Fibroblast of pulmonary artery (primary cell): ENCODE measurements at places on chromosomes 4 and X.

DNA sequence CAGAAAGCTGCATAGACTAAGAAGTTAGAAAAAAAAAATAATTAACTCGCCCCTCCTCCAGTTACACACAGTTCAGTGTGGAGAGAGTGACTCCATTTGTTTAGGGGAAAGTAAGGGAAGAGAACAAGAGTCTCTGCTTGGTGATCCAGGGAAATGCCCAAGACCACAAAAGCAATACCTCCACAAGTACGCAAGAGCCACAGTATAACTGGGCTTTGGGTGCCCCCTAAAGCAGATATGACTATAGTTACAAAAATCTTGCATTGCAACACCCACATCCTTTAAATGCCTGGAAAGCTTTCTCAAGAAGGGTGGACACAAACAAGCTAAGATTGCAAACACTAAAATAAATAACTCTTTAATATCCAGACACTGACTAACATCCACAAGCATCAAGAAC lies 164.2 kb upstream of the NRK start:
- DNase-seq, result peak; percentile 81

DNA sequence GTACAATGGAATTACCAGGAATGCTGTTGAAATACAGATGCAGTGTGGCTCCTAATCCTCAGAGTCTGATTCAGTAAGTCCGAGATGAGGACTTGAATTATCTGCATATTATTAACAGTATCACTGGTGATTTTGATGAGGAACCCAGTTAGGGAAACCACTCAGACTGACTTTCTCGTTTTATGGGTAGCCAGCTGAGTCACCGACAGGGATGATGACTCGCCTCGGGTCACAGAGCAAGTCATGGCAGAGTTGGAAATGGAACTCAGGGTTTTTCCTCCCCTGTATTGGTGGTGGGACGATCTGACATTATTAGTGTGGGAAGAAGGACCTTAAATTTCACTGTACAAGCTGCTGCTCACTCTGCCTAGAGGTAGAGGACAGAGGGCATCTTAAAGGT lies 51.3 kb downstream of the RTL9 start:
- no peak for DNase-seq

DNA sequence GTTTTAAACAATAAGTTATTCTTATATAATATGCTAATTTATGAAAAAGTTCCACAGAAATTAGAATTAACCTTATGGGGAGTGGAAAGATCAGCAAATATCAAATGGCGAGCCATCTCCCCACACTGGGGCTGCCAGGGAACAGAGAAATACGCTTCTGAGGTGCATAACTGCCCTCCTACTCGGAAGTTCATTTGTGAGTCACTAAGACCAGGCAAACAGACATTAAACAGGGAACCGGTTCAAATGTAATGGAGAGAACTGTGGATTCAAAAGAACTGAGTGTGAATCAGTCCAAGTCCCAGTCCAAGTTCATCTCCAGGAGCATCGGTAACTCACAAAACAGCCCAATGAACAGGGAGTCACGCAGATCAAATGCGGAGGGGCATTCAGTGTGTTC lies 11.4 kb upstream of the S100G start:
- no peak for DNase-seq

GRCh38 chr4:21948347-21949072 lies at the start of gene KCNIP4:
Gene KCNIP4 (minus strand): TSS chr4:21948772.
- peak; percentile 13 for DNase-seq
